Osteocyte (in vitro differentiated cells): ENCODE measurements at places on chromosomes 11 and 22. TPM values are rescaled to one million over a fixed set of nuclear protein-coding genes. Genes with fewer than 3 reads are reported as not detected.

Gene C11orf68
- total RNA-seq: 81.2 and 83.5 TPM in 2 replicates

Gene C11orf91
- 0.75 TPM in 1 of 2 replicates, not detected in the other for total RNA-seq

Gene SLCO2B1
- total RNA-seq: 0.18 and 0.54 TPM in 2 replicates

Gene RAPSN
- total RNA-seq: 0.24 and 0.42 TPM in 2 replicates

Gene ZBTB16
- total RNA-seq: 19.1 and 20.3 TPM in 2 replicates

Gene DRD2
- total RNA-seq: not detected in 2 replicates

Gene NTM
- 82.7 and 84.1 TPM in 2 replicates for total RNA-seq

Gene VWCE
- 8.8 and 10.7 TPM in 2 replicates for total RNA-seq

Gene SLC6A5
- not detected in 2 replicates for total RNA-seq

Gene DDTL
- not detected in 2 replicates for total RNA-seq

Gene INCENP
- 26.2 and 27.7 TPM in 2 replicates for total RNA-seq

Gene OR5B21
- not detected in 2 replicates for total RNA-seq

Gene PLAAT2
- not detected in 2 replicates for total RNA-seq

Gene DDIAS
- 2.5 and 2.9 TPM in 2 replicates for total RNA-seq

Gene MRGPRX4
- not detected in 2 replicates for total RNA-seq

Gene PVALB
- total RNA-seq: 0.94 TPM in 1 of 2 replicates, not detected in the other

Gene ADAMTS8
- 0.19 and 0.31 TPM in 2 replicates for total RNA-seq

Gene PANX2
- 1.5 and 1.6 TPM in 2 replicates for total RNA-seq

Gene DDI1
- not detected in 2 replicates for total RNA-seq

Gene TAF6L
- total RNA-seq: 40.8 and 42.8 TPM in 2 replicates

Gene MISFA
- 3.0 and 4.5 TPM in 2 replicates for total RNA-seq

Gene OR5A1
- not detected in 2 replicates for total RNA-seq

Gene MS4A14
- total RNA-seq: not detected in 2 replicates

Gene BTBD18
- total RNA-seq: not detected in 2 replicates

Gene PHOX2A
- not detected in 2 replicates for total RNA-seq

Gene CCDC116
- 0.59 and 0.78 TPM in 2 replicates for total RNA-seq

Gene GALNT18
- total RNA-seq: 39.8 and 42.5 TPM in 2 replicates

Gene MAJIN
- total RNA-seq: not detected in 2 replicates

Gene AIFM3
- 0.65 and 0.99 TPM in 2 replicates for total RNA-seq

Gene MS4A12
- total RNA-seq: not detected in 2 replicates

Gene FAM89B
- total RNA-seq: 84.2 and 92.1 TPM in 2 replicates

Gene TECTA
- 0.94 and 1.3 TPM in 2 replicates for total RNA-seq

Gene C1QTNF4
- total RNA-seq: 0.37 and 0.51 TPM in 2 replicates

Gene GGT5
- 136 and 150 TPM in 2 replicates for total RNA-seq

Gene MRGPRF
- total RNA-seq: 7.0 and 8.4 TPM in 2 replicates

Gene MS4A8
- total RNA-seq: not detected in 2 replicates

Gene TMEM25
- total RNA-seq: 33.6 and 36.2 TPM in 2 replicates

Gene TMX2
- total RNA-seq: 61.9 and 62.2 TPM in 2 replicates

Gene JHY
- 7.3 and 8.6 TPM in 2 replicates for total RNA-seq

Gene PPP1R14B
- 270 and 286 TPM in 2 replicates for total RNA-seq

Gene XKR3
- not detected in 2 replicates for total RNA-seq

Gene ARAP1
- total RNA-seq: 61.9 and 64.2 TPM in 2 replicates

Gene PTGDR2
- 0.68 and 0.91 TPM in 2 replicates for total RNA-seq

Gene TPP1
- total RNA-seq: 157 and 171 TPM in 2 replicates

Gene COMT
- total RNA-seq: 92.1 and 94.1 TPM in 2 replicates

Gene MYO7A
- total RNA-seq: 0.08 TPM in 1 of 2 replicates, not detected in the other

Gene RAB36
- total RNA-seq: 3.8 and 4.8 TPM in 2 replicates

Gene ACRV1
- total RNA-seq: not detected in 2 replicates

Gene SLC1A2
- 0.32 and 0.44 TPM in 2 replicates for total RNA-seq

Gene CSTF3
- total RNA-seq: 23.6 and 27.8 TPM in 2 replicates

Gene TBX10
- not detected in 2 replicates for total RNA-seq

Gene LDLRAD3
- 15.0 and 18.2 TPM in 2 replicates for total RNA-seq

Gene CD6
- total RNA-seq: not detected in 2 replicates

Gene HTR3A
- total RNA-seq: not detected in 2 replicates

Gene CRYBA4
- not detected in 2 replicates for total RNA-seq

Gene SUSD2
- 4.2 and 4.5 TPM in 2 replicates for total RNA-seq

Gene C2CD3
- total RNA-seq: 25.2 and 26.9 TPM in 2 replicates
